Activated CD4-positive, alpha-beta T cell treated with anti-CD3 and anti-CD28 coated beads, Interleukin-2, amount 10 ng/mL, durations not matched to agents 7 days and 5 days (primary cell): ENCODE measurements at places on chromosomes 1 and 21.

- no peak for DNase-seq
Measured at GRCh38 chr1:93448983-93449804, 1.3 kb downstream of the FNBP1L start.

DNA sequence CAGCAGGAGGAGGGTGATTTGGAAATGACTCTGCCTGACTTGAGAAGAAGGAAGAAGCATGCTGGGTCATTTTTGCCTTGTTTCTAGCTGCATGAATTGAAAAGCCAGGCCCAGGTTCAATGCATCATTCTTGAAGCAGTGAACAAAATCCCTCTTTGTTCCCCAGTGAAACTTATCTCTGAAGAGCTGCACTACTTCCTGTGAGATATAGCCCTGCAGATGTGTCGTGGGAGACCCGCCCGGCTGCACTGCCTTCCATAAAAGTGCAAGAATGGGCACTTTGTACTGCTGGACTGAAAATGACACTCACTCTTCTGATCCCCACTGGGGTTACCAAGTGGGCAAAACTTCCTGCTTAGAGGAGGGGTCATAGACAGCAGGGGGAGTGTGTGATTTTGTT is 249.2 kb upstream of the NFIA start:
- DNase-seq = no peak

DNA sequence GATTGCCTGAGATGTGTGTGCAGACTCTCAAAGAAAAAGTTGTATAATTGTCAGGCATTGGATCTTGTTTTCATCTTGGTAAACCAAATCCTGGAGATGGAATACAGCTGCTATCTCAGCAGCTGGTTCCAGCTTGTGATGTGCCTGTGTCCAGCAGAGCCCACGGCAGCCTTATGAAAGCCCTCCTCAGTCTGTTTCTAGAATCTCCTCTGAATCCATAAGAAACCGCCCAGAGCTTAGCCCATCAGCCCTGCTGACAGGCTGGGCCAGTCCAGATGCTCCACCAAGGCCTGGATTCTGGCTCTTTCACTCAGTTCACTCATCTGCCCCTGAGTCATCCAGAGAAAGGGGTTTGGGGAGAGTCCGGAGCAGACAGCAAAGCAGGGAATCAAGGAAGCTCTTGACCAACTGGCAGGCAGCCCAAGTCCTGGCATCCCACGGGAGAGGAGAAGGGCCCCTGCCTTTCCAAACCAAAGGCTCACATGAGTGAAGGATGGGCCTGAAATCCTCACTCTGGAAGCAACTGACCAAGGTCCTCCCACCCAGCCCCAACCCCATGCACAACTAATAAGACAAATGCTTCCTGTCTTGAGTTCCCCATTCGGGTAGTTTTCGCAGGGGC is 45.7 kb downstream of the NAV1 start:
- DNase-seq = no peak

GRCh38 chr1:175267716-175268416 is 75.3 kb upstream of the KIAA0040 start:
- no peak for DNase-seq

DNA sequence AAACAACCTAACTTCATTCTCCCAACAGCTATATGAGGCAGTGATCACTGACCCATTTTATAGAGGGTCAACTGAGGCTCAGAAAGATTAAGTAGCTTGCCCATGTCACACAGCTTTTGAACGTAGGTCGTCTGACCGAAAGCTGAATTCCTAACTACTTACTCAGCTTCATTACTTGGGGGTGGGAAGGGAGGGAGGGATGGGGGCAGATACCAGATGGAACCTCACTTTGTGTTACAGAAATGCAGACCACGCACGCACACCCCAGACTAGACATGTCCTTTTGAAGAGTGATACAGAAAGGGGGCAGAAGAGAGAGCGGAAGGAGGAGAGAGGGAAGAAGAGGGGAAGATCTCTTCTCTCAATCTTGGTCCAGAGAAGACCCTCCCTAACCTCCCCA is 2.3 kb downstream of the ADGRB2 start:
- no peak for DNase-seq

DNA sequence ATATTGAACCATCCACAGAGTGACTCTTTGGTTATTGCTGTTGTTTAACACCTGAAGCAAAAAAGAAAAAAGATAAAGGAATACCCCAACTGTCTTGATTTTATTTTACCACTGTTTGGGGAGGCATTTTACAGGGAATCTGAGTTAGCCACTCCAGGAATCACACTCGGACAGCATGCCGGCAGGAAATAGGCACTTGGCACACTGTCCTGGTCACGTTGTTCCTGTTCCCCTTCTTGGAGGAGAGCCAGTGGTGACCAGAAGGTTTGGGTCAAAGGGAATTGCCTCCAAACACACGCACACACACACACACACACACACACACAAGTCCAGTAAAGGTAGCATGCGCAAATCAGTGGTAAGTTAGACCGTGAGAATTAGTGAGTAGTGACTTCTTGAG is 13.8 kb downstream of the RGS4 start:
- no peak for DNase-seq

GRCh38 chr21:16370186-16370585 is 640.4 kb downstream of the USP25 start:
- no peak for DNase-seq

DNA sequence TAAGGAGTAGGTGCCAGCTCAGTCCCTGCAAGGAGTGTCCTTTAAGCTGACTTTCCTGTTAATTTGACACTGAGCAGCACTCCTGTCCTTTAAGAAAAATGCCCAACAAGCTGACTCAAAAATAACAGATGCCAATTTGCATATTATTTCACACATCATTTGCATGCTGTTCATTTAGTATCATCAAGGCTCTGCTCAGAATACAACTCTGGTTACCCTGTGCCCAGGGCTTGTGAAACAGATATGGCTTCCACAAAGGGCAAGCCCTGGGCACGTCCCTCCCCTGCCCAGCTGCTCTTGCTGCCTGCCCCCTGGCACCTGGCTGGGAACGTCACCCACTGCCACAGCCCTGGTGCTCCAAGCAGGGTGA is 10.3 kb downstream of the KCNN3 start:
- DNase-seq = no peak

GRCh38 chr1:67604778-67605177 is 80.2 kb upstream of the GADD45A start:
- no peak for DNase-seq
